CD4-positive, alpha-beta T cell treated with Interleukin-15 for 4 hours (primary cell): ENCODE measurements at places on chromosomes 7 and 10.

- peak; percentile 70 for DNase-seq
Measured at GRCh38 chr7:36686499-36686898, 37.8 kb downstream of the AOAH start.

DNA sequence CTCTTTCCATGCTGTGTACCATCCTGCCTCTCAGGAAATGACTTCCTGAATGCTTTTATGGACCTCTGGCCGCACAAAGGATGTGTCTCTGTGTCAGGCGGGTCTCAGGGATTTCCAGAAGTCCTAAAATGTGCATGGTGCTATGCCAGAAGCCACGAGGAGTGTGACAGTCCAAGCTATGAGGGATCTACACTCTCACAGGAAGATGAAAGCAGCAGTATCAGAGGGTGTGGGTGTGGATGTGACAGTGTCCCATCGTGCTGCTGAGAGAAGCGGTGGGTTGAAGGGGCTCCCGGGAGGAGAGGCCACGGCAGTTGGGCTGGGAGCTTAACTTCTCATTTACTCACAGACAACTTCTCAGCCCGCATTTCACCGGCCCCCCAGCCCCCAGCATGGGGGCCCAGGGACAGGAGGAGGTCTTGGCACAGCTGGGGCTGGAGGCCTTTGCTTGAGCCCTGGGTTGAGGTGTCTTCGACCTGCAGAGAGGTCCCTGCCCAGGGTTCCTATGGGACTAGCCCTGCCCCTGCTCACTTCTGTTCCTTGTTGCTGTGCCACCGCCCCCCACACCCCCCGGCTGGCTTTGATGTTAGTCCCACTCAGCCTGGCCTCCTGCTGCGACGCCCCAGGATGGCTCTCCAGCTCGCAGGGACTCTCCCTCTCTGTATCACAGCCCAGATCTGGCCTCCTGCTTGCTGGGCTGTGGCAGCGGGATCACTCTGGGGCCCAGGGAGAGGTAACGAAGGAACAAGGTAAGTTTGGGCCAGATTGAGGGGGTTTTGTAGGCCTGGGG, 30.8 kb upstream of the EMX2 start:
- DNase-seq = no peak

DNA sequence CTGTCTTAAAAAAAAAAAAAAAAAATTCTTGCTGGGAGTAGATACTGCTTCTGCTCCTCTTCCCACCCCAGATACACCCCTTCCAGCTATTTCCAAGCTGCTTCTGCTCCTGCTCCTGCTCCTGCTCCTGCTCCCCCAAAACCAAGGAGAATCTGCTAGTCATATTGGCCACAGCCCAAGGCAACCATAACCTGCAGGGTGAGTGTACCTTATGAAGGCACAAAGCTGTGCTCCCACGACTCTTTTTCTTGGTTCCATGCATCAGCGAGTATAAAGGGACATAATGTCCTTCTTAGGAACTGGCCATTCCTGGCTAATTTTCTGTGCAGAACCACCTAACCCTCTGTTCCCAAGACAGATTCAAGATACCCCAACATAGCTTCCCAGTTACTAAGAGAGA, 129.5 kb upstream of the CDK1 start:
- DNase-seq = no peak

DNA sequence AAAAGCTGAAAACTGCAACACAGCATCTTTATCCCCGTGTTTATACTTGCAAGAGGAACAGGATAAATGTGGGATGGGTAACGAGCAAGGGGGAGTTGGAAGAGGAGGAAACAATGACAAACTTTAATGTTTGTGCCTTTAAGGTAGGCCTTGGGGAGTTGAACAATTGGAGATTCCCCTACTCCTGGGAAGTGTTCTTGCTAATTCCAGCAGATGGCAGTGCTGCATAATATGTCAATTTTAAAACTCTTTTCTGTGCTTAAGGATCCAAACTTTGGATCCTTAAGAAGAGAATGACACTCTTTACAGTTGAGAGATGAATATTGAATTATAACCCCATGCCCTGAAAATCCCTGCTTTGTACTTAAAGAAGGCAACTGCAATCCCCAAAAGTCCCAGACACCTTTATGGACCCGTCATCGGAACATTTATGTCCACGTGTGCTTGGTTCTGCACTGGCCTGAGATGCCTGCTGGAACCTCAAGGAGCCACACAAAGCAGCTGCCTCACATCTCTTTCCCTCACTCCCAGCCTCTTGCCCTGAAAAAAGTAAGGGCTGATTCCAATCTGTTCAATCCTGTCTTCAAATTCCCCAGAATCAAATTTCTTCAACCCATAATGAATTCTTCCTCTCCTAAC, 12.0 kb downstream of the IFIT5 start:
- peak; percentile 41 for DNase-seq
